CD4-positive, alpha-beta T cell treated with Interleukin-17A for 4 hours (primary cell): ENCODE measurements at places on chromosomes 11 and 22.

DNA sequence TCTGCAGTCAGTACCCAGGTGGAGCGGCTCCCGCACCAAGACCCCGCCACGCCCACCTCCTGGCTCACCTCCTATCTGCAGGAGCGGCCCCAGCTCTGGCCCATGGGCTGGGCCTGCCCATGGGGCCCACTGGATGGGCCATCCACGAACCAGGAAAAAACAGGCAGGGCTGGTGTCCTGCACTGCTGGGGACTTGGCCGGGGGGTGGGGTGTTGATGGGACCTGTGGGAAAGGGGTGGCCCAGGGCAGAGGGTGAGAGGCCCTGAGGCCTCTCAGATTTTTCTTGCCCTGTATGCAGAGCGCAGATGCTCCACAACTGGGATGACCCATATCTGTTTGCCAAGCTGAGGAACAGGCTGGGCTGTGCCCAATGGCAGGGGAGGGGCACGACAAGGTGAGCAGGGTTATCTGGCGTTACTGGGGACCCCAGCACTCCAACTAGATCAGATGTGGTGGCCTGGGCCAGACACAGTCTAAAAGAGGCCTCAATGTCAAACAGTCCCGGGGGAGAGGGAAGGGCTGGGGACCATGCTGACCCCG is 2.7 kb upstream of the PIM3 start:
- DNase-seq = no peak

DNA sequence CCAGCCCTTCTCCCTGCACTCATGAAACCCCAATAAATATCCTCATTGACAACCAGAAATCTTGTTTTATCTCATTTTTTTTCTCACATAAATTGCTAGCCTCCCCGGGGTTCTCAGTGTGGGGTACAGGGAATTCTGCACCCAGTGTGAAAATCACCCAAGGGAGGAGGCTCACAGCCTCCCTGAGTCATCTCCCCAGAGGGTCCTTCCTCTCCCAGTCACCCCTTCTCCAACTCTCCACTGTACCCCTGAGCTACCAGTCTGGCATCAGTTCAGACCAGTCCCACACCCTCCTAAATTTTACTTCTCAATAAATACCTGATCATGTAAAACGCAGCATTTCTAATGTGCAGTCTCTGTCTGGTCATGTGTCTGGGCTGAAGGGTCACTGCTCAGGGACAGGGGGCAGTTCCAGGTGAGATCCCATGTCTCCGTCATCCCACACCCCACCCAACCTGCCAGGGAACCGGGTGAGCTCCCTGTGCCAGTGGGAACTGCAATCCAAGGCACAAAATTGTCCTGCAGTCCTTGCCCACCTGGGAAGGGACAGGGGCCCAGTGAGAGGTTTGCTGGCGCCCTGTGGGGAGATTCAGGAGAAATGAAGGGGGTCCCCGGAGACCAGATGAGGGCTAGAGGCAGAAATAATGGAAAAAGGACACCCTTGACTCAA is 8.3 kb downstream of the IGLL5 start:
- no peak for DNase-seq

DNA sequence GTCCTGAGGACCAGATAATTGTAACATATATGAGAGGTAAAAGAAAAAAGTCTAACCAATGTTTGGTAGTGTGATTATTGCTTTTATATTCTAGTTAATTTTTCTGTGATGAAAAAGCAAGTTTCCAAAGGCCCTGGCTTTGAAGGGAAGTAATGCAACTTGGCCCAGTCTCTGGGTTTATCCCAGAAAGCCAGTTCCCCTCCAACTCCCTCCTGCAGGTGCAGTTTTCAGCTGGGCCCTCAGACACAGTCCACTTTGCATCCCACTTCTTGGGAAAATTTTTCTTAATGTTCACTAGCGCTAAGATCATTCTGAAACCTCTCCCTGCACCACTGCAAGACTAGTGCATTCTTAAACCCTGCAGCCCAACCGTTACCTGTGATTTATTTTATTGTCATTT is 586.8 kb downstream of the NTM start:
- no peak for DNase-seq

GRCh38 chr22:26354707-26355106 is 74.4 kb upstream of the ASPHD2 start:
- DNase-seq = no peak

DNA sequence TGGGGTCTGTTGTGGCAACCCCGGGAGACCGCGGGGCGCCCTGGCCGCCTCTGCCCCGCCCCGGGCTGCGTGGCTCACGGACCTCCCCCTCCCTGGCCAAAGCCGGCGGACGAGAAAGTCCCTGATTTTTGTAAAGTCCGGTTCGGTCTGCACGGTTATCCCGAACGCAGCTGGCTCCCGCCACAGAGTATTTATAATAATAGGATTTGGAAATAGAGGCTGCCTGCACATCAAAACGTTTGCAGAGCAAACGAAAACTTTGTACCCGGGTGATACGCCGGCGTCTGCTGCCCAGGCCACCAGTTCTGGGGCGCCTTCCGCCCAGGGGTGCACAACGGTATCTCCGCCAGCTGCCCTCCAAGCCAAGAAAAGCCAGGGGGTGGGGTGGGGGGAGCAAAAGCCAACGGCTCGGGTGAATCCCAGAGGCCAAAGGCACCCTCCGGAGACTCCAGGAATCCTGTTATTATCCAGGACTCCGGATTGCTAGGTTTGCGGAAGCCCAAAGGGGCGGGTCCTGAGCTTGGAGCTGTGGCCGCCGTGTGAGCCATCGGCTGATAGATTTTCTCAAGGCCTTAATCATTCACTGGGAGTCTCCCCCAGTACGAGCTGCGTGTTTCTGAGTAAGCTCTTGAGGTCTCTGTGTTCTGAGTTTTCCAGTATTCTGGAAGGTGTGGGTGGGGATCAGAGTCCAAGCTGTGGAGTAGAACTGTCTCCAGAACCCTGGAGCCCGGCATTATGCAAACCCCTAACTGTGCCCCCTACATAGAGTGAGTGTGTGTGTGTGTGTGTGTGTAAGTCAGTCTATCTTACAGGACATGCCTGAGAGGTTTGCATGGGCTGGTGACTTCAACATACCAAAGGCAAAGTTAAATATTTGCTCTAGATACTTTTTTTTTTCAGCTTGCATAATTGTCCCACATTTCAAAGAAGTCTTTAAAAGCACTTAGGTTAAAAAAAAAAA is 673 bp upstream of the SHANK2 start:
- no peak for DNase-seq

DNA sequence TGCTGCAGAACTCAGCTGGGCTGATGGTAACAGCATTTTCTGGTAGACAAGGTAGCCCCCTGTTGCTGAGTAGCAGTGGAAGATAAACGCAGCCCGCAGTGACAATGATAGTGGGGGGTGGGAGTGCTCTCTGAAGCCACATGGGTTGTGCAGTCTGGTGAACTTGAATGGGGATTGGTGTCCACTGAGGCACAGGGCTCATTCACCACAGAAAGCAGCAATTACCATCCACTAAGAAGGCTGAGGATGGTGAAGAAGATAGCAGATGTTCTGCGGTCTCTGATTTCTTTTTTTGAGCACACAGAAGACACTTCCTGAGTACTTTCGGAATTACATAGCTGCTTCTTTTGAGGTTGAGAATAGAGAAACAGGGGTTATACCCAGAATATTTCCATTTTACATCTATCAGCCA is 150.3 kb downstream of the LRRC4C start:
- no peak for DNase-seq

- peak; percentile 24 for DNase-seq
These were observed at the start of gene LRRC10B for GRCh38 chr11:61507962-61508861. Gene LRRC10B, plus strand, starts transcription at chr11:61508749. Its CDS starts 250 bp downstream, at chr11:61508999.

DNA sequence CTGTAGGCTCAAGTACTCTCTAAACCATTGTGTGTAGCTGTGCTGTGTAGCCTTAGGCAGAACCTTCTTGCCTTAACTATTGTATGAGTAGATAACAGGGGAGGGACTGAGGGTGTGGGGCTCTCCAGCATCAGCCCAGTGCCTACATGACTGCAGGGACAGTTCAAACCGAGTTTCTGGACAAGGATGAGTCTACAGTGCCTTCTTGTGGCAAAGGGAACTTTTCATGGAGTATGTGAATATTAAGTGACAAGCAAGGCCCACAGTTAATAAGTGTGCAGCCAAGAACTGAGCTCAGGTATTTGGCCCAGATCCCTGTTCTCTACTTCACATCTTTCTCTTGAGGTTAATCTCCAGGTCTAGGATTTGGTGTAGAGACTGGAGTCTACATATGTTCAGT is 424.4 kb upstream of the LARGE1 start:
- no peak for DNase-seq

GRCh38 chr11:44738791-44739190 is 12.0 kb downstream of the TSPAN18 start:
- no peak for DNase-seq

- no peak for DNase-seq
These were observed 737 bp downstream of the BCL2L13 start for GRCh38 chr22:17639247-17639741.

GRCh38 chr11:1459764-1460395 is 26.7 kb downstream of the MOB2 start:
- DNase-seq = no peak

GRCh38 chr22:19466126-19466716 is 12.8 kb downstream of the UFD1 start:
- no peak for DNase-seq

DNA sequence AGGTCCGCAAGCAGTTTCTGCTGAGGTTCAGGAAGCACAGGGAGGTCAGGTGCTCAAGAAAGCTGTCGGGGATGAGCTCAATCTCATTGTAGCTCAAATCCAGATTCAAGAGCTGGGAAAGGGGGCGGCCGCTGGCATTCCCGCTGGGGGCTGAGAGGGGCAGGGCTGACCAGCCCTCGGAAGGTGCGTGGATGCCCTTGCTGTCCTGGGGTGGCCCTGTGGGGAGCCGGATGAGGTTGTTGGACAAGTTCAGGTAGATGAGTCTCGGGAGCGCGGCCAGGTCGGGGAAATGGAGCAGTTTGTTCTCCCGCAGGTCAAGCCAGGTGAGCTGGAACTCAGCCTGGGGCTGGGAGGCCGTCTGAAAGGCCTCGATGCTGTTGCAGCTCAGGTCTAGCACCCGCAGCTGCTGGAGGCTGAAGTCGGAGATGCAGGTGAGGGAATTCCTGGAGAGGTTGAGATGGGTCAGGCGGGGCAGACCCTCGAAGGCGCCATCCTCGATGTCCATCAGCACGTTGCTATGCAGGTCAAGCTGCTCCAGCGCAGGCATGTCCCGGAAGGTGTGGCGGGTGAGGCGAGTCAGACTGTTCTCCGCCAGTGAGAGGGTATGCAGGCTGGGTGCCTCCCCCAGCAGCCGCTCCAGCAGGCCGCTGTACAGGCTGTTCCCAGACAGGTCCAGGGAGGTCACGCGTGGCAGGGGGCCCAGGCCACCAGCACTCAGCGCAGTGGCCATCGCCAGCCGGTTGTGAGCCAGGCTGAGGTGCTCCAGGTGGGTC is 9.8 kb downstream of the LRRC32 start:
- no peak for DNase-seq

DNA sequence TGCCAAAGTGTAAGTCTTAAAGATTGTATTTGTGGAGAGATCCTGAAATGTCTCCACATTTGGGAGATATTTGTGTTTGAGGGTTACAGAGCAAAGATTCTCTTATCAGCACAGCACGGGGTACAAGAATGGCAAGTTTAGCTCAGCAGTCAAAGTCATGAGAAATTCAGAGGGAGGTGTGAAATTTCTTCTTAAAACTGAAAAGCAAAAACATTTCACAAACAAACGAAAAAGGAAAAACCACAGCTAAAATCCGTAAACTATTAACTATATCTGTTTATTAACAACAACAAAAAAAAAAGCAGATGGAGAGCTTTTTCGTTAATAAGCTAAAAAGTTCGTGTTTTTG is 40.9 kb upstream of the ETS1 start:
- DNase-seq = no peak

DNA sequence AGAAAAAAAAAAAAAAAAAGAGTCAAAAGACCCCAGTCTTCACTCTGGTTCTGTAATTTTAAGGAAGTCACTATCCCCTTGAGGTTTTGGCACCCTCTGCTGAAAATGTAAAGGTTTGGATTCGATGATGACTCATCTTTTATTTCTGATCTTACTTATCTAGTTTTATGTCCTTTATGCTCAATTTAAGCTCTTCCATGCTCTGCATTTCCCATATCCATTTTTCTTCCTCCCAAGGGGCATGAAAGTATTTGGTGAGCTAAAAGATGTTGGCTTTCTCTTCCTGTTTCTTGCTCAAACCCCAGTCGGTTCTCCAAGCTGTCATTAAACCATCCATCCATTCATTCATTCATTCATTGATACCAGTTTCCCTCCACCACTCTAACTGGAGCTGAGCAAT is 61.0 kb upstream of the CDON start:
- no peak for DNase-seq

DNA sequence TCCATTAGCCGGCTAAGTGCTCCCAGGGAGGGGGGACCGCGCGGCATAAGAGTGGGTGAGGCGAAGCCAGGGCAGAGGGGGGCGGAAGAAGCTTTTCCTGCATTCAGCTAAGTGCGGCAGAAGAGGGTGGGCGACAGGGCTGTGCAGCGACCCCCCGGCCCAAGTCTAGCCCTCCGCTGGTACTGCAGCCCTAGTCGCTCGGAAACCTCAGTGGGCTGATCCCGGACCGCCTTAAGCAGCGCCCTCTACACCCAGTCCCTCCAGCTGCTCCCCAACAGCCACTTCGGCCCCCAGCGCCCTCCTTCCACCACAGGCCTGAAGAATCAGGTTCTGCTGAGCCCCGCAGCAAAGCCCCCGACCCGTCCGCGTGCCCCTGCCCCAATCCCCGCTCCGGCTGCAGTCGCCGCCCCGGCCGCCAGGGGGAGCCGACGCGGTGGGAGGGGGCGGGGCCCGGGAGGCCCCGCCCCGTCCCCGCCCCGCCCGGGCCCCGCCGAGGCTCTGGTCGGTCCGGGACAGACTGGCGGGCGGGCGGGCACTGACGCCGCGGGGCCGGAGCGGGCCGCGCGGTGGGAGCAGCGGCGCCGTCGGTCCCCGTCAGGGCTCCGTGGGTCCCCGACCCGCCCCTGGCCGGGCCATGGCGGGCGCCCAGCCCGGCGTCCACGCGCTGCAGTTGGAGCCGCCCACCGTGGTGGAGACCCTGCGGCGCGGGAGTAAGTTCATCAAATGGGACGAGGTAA is at the start of gene PLCB3:
TSS of gene PLCB3 (plus strand) at position 515 of the 737 bp plus-strand sequence. CDS start at position 635, 120 bp downstream.
- DNase-seq = peak; percentile 67

GRCh38 chr11:127825183-127825582 is 762.2 kb downstream of the ETS1 start:
- DNase-seq = no peak

DNA sequence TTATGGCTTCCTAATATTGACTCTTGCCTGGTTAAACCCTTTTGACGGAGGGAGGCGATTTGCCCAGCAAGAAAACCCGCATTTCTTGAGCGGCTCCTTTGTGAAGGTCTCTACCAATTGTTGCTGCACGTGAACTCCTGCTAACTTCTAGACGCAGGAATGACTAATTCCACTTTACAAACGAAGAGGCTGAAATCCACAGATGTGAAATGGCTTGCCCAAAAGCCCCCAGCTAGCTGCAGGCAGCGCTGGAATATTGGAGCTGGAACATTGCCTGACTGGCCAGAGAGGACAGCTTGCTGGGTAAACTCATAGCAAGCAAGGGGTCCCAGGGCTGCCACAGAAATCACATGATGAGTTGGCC is 542 bp downstream of the GCAT start:
- DNase-seq = no peak

GRCh38 chr11:126407101-126407521 is 51.6 kb downstream of the ST3GAL4 start:
- DNase-seq = no peak

- no peak for DNase-seq
These were observed 85.3 kb upstream of the MYO18B start for GRCh38 chr22:25656724-25657123.

- DNase-seq = no peak
These were observed 13.2 kb downstream of the PICK1 start for GRCh38 chr22:38070250-38070921.

- DNase-seq = peak; percentile 51
These were observed at the start of gene BSX for GRCh38 chr11:122981388-122982264. Gene BSX, minus strand, starts transcription at chr11:122981834. Its CDS starts 163 bp downstream, at chr11:122981671.

- no peak for DNase-seq
These were observed 15.3 kb downstream of the OR51M1 start for GRCh38 chr11:5398936-5399335.

GRCh38 chr22:48222742-48223487 is 1460.5 kb downstream of the TBC1D22A start:
- DNase-seq = no peak
